ENCODE measurements at places on chromosomes 2 and 18. TPM values are rescaled to one million over a fixed set of nuclear protein-coding genes. Genes with fewer than 3 reads are reported as not detected.

The CTNNA2 gene
- 2.4 TPM for polyA plus RNA-seq

The CD207 gene
- polyA plus RNA-seq, result not detected

The HS1BP3 gene
- polyA plus RNA-seq, result 7.2 TPM

The SLC23A3 gene
- 0.19 TPM for polyA plus RNA-seq

The UGT1A10 gene
- polyA plus RNA-seq, result not detected

The NOSTRIN gene
- 0.42 TPM for polyA plus RNA-seq
